ENCODE measurements at places on chromosomes 5 and 9. TPM values are rescaled to one million over a fixed set of nuclear protein-coding genes. Genes with fewer than 3 reads are reported as not detected.

GRCh38 chr5:60338846-60339245 lies 361.1 kb downstream of the DEPDC1B start:
- no peak overlapping the region for H3K27ac ChIP-seq
- no peak overlapping the region for H3K4me3 ChIP-seq
- no peak for DNase-seq
- no peaks in the 10 kb centered on the region for H3K27me3 ChIP-seq

DNA sequence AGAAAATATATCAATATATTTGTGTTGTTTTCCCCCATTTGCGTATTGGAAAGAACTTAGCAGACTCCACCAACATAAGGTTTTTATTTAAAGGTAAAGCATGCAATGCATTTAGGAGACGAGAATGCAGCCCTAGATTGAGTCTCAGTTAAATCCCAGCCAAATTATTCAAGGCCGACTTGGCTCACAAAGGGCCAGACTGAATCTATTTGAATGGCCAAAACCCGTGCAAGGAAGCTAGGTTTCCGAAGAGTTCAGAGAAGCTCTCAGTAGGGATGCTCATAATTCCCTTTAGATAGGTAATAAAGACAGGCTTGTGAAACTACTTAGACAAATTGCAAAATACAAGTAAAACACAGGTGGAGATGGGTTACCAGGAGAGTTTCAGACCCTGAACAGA lies 520.3 kb downstream of the CDH9 start:
- H3K36me3 ChIP-seq, result no peaks in the 10 kb centered on the region
- H3K27ac ChIP-seq, result no peak overlapping the region
- no peaks in the 10 kb centered on the region for H3K27me3 ChIP-seq
- no peak overlapping the region for H3K4me3 ChIP-seq
- no peaks in the 10 kb centered on the region for H3K4me1 ChIP-seq
- DNase-seq, result no peak

- no peaks in the 10 kb centered on the region for H3K4me1 ChIP-seq
- H3K4me3 ChIP-seq, result no peak overlapping the region
- no peaks in the 10 kb centered on the region for H3K36me3 ChIP-seq
- H3K27ac ChIP-seq, result no peak overlapping the region
- DNase-seq, result no peak
These were observed 119.0 kb downstream of the SV2C start for GRCh38 chr5:76202182-76202581.

GRCh38 chr9:125789196-125789595 lies 42.0 kb downstream of the PBX3 start:
- H3K36me3 ChIP-seq, result no peaks in the 10 kb centered on the region
- H3K4me1 ChIP-seq, result peaks cover 11% of the 10 kb centered on the region
- H3K4me3 ChIP-seq, result no peak overlapping the region
- H3K27me3 ChIP-seq, result no peaks in the 10 kb centered on the region
- no peak overlapping the region for H3K27ac ChIP-seq

DNA sequence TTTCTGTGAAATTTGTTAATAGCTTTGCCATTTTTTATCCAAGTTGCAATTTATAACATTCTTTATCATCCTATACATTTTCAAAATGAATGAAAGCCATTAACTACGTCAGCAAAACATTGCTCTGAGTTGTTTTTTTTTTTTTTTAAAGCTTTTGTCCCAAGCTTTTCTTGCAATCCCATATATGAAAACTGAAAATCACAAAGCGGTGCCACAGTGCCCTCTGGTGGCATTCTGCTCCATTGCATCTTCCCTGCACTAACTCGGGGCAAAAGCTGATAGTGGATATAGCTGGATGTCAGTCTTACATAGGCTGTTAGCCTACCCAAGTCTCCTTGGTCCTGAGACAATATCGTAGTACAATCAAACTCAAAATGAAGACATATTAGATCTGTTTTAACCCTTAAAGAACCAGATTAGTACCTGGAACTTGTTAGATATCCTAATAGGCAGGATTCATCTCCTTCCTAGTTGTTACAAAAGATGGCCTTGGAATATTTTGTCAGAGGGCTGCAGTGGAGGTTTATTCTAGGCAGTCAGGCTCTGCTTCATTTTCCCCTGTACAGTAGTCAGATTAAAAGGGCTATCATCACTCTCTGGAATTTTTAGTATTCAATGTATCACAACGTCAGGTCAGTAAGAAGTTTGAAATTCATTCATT lies 669.9 kb downstream of the PTPRD start:
- H3K4me3 ChIP-seq, result no peak overlapping the region
- H3K4me1 ChIP-seq, result no peaks in the 10 kb centered on the region
- no peaks in the 10 kb centered on the region for H3K27me3 ChIP-seq
- no peak overlapping the region for H3K27ac ChIP-seq
- peak; percentile 19 for DNase-seq
- no peaks in the 10 kb centered on the region for H3K36me3 ChIP-seq

GRCh38 chr9:76475686-76476085 lies 16.7 kb downstream of the GCNT1 start:
- H3K4me1 ChIP-seq, result no peaks in the 10 kb centered on the region
- DNase-seq, result no peak
- no peak overlapping the region for H3K4me3 ChIP-seq

DNA sequence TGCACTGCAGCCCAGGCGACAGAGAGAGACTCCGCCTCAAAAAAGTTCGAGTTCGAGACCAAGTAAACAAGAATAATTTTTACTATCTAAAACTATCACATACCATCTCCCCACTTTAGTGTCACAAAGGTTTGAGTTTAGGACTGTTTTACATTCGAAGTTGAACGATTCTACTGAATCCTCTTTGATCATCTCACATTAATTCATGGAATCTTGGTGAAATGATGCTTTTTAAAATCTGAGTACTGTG lies 715 bp upstream of the RPS6 start:
- H3K4me1 ChIP-seq, result no peaks in the 10 kb centered on the region
- no peaks in the 10 kb centered on the region for H3K27me3 ChIP-seq
- H3K27ac ChIP-seq, result peak overlapping the region; percentile 95
- peak overlapping the region; percentile 82 for H3K4me3 ChIP-seq

Gene CCDC192
- total RNA-seq, result 2.1 TPM

Gene MED7
- total RNA-seq, result 15.7 TPM

DNA sequence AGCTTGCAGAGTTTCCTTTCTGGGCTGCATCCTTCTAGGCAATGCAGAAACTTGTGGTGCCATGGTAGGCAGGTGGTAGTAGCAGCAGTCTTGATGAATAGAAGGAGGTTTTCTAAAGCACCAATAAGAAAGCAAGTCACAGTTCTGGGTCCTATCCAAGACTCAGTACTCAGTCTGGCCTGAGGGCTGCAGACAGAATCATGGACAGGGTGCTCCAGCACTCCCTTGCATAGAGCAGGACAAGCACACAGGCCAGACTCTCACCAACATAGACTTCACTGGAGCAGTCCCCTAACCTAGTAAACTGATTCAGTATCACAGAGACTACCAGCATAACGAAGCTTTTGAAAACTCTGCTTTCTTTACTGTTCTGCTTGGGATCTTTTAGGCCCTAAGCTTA lies 134.0 kb upstream of the RUSC2 start:
- no peak overlapping the region for H3K4me3 ChIP-seq
- DNase-seq, result no peak
- peaks cover 3% of the 10 kb centered on the region for H3K36me3 ChIP-seq
- no peaks in the 10 kb centered on the region for H3K27me3 ChIP-seq

DNA sequence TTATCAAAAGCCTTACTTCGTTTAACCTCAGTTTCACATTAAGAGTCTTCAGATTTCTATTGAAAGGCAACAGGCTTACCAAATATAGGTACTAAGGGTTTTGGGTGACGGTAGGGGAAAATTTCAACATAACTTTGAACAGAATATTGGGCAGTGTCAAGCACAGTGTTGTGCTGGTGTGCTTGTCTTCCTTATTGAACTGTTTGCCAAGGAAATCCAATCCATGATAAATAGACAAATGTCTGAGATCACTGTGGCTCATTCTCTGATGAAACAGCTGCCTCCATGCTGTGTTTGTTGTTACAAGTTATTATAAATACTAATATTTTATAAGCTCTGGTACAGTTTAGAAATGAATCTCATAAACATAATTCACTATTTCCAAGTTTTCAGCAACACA lies 730.1 kb downstream of the NR2F1-AS1 start:
- no peaks in the 10 kb centered on the region for H3K27me3 ChIP-seq
- no peaks in the 10 kb centered on the region for H3K4me1 ChIP-seq
- H3K27ac ChIP-seq, result no peak overlapping the region
- no peak for DNase-seq
- no peak overlapping the region for H3K4me3 ChIP-seq
- no peaks in the 10 kb centered on the region for H3K36me3 ChIP-seq

Gene WNT8A
- not detected for total RNA-seq

- no peaks in the 10 kb centered on the region for H3K27me3 ChIP-seq
- no peaks in the 10 kb centered on the region for H3K36me3 ChIP-seq
- peak overlapping the region; percentile 45 for H3K4me3 ChIP-seq
- H3K27ac ChIP-seq, result peak overlapping the region; percentile 13
- no peak for DNase-seq
These were observed 226.3 kb downstream of the SMARCA2 start for GRCh38 chr9:2241461-2241835.

Gene BNC2
- 69.9 TPM for total RNA-seq
